Stimulated activated CD4-positive, alpha-beta T cell treated with anti-CD3 and anti-CD28 coated beads, TNF-alpha, amount 100 ng/mL, for 4 hours (primary cell): ENCODE measurements at places on chromosomes 3 and 15.

- no peak for DNase-seq
These were observed at the start of gene PCOLCE2 for GRCh38 chr3:142888481-142889211. Gene PCOLCE2, minus strand, starts transcription at chr3:142889083. Its CDS starts 187 bp downstream, at chr3:142888896.

- DNase-seq = no peak
These were observed 214.5 kb upstream of the TRIM42 start for GRCh38 chr3:140463355-140463754.

DNA sequence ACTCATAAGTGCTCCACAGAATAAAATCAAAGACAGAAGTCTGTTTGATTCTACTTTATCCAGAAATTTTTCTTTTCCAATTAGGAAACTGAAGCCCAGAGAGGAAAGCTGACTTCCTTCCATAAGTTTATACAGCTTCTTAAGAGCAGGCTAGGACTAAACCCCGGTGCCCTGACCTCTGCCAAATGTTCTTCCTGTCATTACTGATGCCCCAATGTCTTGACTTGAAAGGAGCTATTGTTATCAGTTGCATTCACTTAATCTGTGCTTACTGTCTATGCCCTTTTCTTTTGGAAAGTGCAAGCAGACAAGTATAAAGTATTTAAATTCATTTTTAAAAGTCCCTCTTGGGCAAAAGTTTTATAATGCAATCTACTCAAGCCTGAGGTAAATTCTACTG lies 18.1 kb downstream of the CD200 start:
- DNase-seq = no peak

DNA sequence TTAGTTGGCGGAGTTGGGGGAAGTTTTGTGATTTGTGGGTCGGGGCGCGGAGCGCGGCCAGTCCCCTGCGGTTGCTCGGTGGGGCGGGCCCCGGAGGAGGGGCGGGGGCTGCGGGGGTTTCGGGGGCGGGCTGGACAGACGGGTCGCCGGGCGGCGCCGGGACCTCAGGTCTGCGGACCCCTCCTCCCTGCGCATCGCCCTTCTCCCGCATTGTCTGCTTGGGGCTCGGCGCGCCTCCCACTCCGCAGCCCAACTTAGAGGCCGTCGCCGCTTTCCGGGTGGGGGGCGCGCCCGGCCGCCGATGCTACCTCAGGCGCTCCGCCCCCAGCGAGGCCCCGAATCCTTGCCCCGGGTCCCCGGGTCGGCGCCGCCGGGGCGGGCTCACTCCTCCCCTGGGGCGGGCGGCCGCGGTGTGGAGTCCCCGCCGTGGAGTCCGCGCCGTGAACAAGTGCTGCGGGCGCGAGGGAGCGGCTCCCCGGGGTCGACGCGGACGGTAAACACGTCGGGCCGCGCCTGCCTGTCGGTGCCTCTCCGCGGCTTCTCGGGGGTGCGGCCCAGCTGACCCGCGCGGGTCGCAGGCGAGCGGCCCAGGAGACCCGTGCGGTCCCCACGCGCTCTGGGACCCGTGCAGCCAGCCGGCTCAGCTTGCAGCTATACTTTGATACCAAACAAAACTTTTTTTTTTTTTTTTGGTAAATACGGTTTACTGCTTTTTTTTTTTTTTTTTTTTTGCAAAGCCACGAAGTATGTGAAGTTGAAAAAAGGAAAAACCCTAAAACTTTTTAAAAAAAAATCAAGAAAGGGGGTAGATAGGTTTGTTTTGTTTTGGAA lies 624 bp downstream of the AKAP13 start:
- DNase-seq = peak; percentile 26

DNA sequence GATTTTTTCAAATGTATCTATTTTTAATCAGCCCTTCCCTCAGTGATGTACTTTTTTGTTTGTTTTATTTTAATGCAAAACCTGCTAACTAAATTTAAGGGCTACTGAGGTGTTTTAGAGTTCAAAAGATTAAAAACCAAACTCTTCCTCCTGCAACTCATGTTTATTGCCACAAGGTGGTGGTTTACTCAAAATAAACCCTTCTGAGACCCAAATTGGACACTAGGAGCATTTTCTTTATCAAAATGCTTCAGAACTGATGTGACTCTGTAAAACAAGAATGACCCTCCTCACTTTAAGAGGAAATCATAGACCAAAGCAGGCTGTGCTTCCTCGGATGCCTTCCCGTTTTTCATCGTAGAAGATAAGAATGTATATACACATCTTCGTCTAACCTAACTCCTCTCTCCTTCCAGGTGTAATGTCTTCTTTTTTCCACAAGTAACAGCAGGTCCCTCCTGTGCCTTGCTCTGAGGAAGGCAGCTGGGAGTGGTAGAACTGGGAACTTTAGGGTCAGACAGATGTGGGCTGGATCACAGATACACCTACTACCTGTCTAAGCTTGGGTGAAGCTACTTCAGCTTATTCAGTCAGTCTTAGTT lies 2.9 kb upstream of the NME9 start:
- no peak for DNase-seq

- DNase-seq = no peak
These were observed 97.6 kb downstream of the MEX3B start for GRCh38 chr15:81948222-81948621.

GRCh38 chr3:23002836-23003732 lies 200.0 kb upstream of the UBE2E2 start:
- no peak for DNase-seq

DNA sequence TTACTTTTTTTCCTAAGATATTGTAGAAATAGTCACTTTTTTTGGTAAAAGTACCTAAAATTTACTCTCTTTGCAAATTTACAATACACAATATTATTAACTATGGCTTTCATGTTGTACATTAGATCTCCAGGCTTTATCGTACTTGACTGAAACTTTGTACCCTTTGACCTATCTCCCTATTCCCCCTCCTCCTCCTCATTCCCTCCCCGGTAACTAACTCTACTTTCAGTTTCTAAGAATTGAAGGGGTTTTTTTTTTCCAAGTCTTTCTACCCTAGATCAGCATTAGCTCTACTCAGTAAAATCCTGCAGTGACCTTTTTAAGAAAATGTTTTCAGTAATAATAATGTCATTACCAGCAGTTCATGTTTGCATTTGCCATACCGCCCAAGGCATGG lies 10.1 kb downstream of the HACL1 start:
- no peak for DNase-seq

- DNase-seq = no peak
These were observed 13.1 kb downstream of the COL8A1 start for GRCh38 chr3:99651531-99651930.

GRCh38 chr15:89745131-89745530 lies 5.9 kb downstream of the MESP1 start:
- no peak for DNase-seq

GRCh38 chr3:32958509-32958908 lies 7.1 kb downstream of the CCR4 start:
- DNase-seq = no peak

DNA sequence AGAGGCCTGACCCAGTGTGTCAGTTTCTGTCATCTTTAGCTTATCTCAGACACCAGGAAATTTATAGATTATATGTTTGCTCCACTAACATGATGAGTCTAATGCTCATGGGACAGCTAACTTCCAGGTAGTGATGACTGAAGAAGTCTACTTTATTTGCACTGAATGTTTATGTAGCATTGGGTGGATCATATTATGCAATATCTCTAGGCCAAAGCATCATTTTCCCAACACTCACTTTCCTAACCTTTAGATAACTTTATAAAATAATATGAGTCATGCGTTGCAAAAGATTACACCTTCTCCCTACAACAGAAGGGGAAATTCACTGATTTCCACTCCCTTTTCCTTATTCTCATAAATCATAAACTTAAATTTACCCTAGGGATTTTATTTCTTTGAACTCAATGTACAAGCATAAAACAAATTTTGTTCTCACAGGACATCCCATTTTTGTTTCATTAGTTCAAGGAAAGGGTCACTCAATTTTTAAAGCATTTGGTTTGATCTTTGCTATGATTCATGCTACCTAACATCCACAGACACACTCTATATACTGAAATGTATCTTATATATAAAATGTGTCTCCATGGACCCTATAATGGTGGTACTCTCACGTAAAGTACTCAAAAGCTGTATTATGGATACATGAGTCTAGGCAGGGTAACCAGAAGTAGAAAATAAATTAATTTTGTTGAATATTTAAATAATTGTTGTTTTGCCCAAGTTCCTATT lies 225.2 kb downstream of the WDR72 start:
- no peak for DNase-seq

- DNase-seq = no peak
These were observed 58.2 kb downstream of the CFAP20DC start for GRCh38 chr3:58991623-58992022.

- no peak for DNase-seq
These were observed 20.0 kb downstream of the DHX36 start for GRCh38 chr3:154304116-154304786.

- DNase-seq = no peak
These were observed 41.0 kb downstream of the TAMM41 start for GRCh38 chr3:11805716-11806115.

GRCh38 chr3:62238431-62238830 lies 134.9 kb downstream of the FEZF2 start:
- no peak for DNase-seq

DNA sequence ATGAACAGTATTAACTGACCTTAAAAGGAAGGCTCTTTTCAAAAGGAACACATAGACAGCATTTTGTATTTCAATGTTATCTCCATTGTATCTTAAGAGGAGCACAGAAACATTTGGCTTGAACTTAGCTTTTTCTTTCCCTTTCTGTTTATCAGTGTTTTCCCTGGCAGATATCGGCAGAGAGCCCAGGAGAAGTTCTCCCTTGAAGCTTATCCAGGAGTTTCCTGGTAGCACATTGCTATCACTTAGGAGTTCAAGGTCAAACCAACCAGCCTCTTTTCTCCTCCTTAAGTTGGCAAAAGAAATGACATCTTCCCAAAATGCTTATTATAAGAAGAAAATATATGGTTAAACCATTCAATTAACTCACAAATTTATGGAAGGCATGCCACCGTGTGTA lies 344.6 kb upstream of the UBE2E2 start:
- no peak for DNase-seq

DNA sequence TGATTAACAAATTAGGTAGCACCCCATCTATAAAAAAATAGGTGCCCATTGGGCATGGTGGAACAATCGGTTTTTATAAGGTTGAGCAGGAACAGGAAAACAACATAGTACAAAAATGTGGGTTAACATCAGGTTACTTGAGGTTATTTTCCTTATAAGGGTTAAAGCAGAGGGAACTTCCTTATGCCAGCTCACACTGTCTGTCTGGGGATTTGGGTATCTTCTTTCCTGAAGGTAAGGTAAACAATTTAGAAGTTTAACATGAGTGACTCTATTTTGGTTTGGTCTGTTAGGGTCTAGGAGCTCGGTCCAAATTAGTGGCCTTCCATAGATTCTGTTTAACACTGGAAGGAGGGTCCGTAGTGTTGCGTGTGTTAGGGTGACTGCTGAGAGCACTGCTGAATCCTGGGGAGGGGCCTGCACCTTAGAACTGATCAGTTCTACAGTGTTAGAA lies 14.7 kb downstream of the CHD2 start:
- no peak for DNase-seq

- DNase-seq = no peak
These were observed 1.9 kb downstream of the RAP2B start for GRCh38 chr3:153163756-153164550.

GRCh38 chr3:42809202-42809601 lies at the start of gene ACKR2:
Gene ACKR2, plus strand, starts transcription at chr3:42809445. Its CDS starts 55,058 bp downstream, at chr3:42864503.
- no peak for DNase-seq

- DNase-seq = no peak
These were observed 48.8 kb downstream of the ACAP2 start for GRCh38 chr3:195394024-195394423.

- no peak for DNase-seq
These were observed 160.2 kb downstream of the PLD1 start for GRCh38 chr3:171649911-171650592.

DNA sequence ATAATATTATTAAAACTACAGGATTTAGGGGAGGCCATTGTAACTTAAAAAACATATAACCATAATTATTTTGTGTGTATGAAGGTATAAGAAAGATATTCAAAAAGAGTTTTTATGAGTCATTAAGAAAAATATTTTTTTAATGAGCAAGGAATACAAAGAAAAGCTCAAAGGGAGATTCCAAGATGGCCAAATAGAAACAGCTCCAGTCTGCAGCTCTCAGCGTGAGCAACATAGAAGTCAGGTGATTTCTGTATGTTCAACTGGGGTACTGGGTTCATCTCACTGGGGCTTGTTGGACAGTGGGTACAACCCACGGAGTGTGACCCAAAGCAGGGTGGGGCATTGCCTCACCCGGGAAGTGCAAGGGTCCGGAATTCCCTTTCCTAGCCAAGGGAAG lies 336.1 kb downstream of the TBL1XR1 start:
- DNase-seq = no peak

GRCh38 chr15:67143646-67144045 lies 78.2 kb downstream of the SMAD3 start:
- no peak for DNase-seq

- no peak for DNase-seq
These were observed 34.8 kb downstream of the FAM3D start for GRCh38 chr3:58631742-58632141.

DNA sequence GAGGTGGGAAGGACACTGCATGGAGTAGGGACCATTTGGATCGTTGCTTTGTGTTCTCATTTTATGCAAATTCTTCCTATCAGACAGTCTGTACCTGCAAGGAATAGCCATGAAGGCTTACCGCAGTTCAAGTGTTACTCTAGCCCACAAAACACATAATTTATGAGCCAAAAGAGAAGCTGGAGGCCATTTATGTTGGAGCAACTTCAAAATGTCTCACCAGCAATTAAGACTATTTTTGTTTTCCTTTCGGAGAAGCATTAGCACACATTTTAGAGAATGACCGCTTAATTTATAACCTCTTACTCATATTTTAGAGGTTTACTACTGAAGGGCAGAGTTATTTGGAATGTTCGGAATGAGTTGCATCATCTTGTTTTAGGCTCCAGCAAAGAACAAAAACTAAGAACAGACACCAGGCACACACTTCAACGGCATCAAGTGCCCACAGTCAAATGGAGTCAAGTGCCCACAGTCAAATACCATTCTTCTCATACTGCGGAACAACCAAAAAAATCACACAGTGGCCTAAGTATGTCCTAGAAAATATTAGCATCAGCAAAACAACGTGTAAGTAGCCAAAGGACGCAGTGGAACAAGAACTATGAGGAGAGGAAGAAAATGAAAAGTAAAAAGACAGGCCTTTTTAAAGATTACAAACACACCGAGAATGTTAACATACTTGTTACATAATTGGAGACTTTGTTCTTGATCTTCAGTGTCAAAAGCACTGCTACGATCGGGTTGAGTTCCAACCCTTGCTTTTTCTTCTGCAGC lies 17.5 kb upstream of the GOLGA8J start:
- DNase-seq = no peak

DNA sequence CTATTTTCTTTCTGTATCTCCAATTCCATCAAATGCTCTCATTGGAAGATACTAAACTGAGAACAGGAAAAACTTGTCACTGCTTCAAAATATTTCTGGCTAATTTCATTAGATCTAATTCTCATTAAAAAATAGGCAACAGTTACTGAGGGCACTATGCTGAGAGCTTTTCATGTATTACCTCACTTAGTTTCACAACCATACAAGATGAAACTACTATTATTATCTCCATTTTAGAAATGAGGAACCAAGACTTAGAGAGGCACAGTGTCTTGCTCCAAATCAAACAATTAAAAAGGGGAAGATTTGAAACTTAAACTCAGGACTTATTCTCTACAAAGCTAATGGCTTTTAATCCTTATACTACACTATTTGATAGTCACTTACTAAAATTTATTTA lies 7.2 kb upstream of the OTOL1 start:
- DNase-seq = no peak
